ENCODE measurements at places on chromosomes 7 and 10.

GRCh38 chr7:36650320-36650719, 74.0 kb downstream of the AOAH start:
- no peak for DNase-seq

DNA sequence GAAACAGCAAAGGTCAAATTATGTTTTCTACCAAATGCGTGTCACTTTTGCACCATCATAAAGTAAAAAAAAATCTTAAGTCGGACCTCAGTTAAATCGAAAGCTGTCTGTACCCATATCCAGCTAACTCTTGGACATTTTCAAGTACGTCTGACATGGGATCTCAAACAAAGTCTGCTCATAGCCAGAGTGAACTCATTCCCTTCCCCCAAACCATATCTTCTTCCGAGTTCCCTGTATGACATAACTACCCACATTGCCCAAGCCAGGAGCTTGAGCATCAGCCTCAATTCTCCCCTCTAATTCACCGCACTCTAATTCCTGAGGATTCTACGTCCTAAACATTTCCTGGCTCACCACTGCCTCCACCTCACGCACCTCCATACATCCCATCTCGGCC, 44.8 kb upstream of the TARP start:
- no peak for DNase-seq

DNA sequence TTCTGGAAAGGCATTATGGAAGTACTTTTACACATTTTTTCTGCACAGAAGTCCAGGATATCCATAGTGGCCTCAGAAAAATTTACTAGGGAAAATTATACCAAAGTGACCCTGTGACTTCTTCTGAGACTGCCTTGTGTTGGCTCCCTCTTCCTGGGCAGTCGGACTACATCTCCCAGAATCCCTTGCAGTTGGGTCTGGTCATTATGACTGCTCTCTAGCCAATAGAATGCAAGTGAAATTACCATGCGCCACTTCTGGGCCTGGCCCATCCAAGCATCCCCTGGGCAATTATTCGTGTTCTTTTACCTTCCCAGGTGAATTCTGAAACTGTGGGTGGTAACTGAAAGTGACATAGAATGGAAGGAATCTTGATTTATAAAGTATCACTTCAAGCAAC, 430.9 kb downstream of the ACTR3B start:
- peak; percentile 26 for DNase-seq

DNA sequence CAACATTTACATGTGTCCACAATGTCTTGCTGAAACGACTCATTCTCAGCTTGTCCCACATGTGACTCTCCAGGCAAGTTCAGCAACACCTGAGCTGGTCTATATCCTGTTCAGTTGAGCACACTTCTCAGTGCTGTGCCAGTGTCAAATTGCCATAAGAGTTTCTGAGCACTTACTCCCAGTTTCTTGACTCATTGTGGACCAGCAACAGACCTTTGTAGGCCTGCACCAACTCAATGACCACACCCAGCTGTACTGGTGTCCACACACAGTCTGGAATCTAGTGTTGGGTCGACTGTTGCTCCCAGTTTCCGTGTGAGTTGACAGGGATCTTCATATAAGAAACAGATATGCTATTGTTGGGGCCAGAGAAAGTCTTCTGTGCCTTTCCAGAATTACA, 88.0 kb downstream of the PTPN20 start:
- no peak for DNase-seq

- DNase-seq: no peak
Observed at GRCh38 chr7:108863227-108863848, 293.7 kb downstream of the DNAJB9 start.

GRCh38 chr7:80014511-80014910, 120.1 kb upstream of the GNAI1 start:
- DNase-seq: peak; percentile 66

GRCh38 chr10:31051703-31052102, 20.0 kb upstream of the ZNF438 start:
- no peak for DNase-seq

DNA sequence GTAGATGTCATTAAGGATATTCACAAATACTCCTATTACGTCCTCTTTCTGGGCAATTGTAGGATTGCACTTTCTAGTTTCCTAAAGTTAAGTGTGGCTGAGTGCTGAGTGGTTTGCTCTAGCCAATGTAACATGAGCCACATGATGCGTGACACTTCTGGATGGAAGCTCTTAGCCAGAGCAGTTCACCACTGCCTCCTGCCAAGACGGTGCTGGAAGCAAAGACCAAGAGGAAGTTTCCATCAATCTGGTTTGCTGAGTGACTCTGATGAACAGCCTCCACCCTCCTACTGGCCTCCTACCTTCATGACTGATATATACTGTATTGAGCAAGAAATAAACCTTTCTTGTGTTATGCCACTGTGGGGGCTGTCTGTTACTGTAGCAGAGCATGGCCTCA, 318.1 kb downstream of the KCNMA1 start:
- DNase-seq: no peak

GRCh38 chr10:34407324-34407805, 407.7 kb downstream of the PARD3 start:
- peak; percentile 38 for DNase-seq

- no peak for DNase-seq
Observed at GRCh38 chr7:63038987-63039386, 959.7 kb upstream of the ZNF722 start.

Data from urothelium cell line (cell line).